ENCODE measurements at places on chromosomes 4 and X. TPM values are rescaled to one million over a fixed set of nuclear protein-coding genes. Genes with fewer than 3 reads are reported as not detected.

The TBC1D14 gene
- 57.4 TPM for total RNA-seq

The UGT2A3 gene
- not detected for total RNA-seq

The USP38 gene
- 23.2 TPM for total RNA-seq

The NPNT gene
- total RNA-seq = 1.1 TPM

The MAGEB10 gene
- total RNA-seq = not detected

The CYSLTR1 gene
- total RNA-seq = 0.11 TPM

The NHS gene
- total RNA-seq = 2.3 TPM

The SLC38A5 gene
- 60.2 TPM for total RNA-seq

The PRR32 gene
- not detected for total RNA-seq

The GJB1 gene
- total RNA-seq = not detected

The NUP54 gene
- 50.2 TPM for total RNA-seq

The FAM3A gene
- total RNA-seq = 32.4 TPM

The CD38 gene
- not detected for total RNA-seq

The HTRA3 gene
- total RNA-seq = 0.55 TPM

The CRMP1 gene
- 0.62 TPM for total RNA-seq

The NPY2R gene
- total RNA-seq = not detected

The KIAA1210 gene
- under 0.01 TPM for total RNA-seq

The SLIT2 gene
- 97.5 TPM for total RNA-seq

Measured in uterine smooth muscle cell (primary cell).